Activated CD8-positive, alpha-beta memory T cell treated with anti-CD3 and anti-CD28 coated beads for 1 hour (primary cell): ENCODE measurements at places on chromosomes 5 and 9.

GRCh38 chr9:85425153-85425611 lies 316.6 kb downstream of the AGTPBP1 start:
- peak; percentile 8 for DNase-seq

- DNase-seq: no peak
These were observed 113.1 kb downstream of the JMY start for GRCh38 chr5:79349047-79349446.

DNA sequence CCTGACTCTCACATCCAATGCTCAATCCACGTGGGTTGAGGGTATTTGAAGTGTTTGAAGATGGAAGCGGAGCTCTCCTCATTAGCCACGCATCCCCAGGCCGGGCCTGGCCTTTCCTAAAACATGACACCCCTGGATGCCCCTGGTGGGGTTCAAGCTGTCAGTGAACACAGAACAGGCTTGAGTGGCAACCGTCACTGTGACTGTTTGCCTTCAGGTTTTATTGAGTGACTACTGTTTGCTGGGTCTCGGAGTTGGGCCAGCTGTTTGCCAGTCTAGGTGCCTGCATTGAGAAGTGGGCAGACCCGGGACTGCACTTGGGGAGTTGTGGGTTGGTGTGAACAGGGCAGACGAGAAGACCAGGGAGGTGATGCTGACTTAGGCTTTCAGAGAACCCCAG lies 7.8 kb upstream of the OLFM1 start:
- no peak for DNase-seq

DNA sequence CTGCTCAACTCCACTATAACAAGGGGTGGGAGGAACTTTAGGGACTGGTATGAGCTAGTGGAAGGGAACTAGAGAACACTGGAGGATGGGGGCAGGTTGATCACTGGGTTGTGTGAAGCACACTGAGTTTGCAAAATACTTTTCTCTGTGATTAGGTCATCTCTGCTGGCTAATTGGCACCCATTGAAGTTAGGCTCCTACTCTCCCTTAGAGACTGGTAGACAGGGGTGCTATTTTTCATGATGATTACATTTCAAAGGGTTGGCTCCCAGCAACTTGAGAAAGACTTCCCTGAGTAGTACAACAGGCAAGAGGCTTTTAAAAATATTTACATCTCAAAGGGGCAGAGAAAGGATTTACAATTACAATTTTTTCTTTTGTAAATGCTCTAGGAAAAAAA lies 50.4 kb upstream of the MTAP start:
- DNase-seq: no peak
